ENCODE measurements at places on chromosomes 13 and 19. TPM values are rescaled to one million over a fixed set of nuclear protein-coding genes. Genes with fewer than 3 reads are reported as not detected.
A peak's percentile ranks its signal among the peaks of the same experiment; 100 is the strongest.

Gene SIGLECL1
- not detected for total RNA-seq

Gene PTH2
- not detected for total RNA-seq

Gene RGS9BP
- 0.63 TPM for total RNA-seq

DNA sequence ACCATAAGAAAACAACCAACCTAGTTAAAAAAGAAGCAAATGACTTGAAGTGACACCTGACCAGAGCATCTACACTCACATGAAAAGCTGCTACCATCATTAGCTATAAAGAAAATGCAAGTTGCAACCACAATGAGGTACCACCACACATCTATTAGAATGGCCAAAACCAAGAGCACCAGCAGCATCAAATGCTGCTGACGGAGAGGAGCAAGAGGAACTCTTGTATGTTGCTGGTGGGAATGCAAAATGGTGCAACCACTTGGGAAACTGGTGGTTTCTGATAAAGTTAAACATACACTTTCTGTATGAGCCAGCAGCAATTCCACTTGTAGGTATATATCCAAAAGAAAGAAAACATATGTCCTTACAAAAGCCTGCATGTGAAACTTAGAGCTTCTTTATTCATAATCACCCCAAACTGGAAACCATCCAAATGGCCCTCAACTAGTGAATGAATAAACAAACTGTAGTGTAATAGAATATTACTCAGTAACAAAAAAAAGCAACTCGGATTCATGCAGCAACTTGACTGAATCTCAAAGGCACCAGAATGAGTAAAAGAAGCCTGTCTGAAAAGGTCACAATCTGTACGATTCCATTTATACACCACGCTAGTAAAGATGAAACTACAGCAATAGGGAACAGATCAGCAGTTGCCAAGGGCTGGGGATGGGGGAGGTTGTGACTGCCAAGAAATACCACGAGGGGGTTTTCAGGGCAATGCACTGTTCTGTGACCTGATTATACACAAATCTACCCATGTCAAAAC, 60.9 kb upstream of the RANBP3 start:
- no peak overlapping the region for H3K4me3 ChIP-seq
- no peaks in the 10 kb centered on the region for H3K4me1 ChIP-seq

DNA sequence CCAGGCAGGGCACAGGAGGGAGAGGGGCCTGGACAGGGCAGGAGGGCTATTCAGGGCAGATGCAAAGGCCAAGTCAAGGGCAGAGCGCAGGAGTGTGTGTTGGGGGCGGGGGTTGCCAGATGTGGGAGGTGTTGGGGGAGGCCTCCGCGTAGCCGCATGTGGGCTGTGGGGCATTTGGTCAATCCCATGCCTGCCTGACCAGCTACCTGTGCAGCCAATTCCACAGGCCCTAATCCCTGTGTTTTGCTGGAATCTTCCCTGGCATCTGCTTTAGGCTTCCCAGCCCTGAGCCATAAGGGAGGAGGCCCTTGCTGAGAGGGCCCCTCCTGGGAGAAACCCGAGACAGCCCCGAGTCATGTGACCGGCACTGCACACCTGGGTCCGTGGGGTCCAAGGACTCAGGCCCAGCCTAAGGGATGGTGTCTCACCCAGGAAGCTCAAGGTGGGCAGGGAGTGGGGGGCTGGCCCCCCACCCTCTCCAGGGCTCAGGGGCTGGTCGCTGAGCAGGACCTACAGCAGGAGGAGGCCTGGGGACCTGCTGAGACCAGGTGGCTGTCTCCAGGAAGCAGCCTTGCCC, 20.3 kb downstream of the RFX1 start:
- peaks cover 4% of the 10 kb centered on the region for H3K36me3 ChIP-seq
- H3K27me3 ChIP-seq = no peaks in the 10 kb centered on the region
- H3K4me3 ChIP-seq = no peak overlapping the region
- H3K27ac ChIP-seq = peak overlapping the region; percentile 78

GRCh38 chr13:26257049-26257448, 3.1 kb downstream of the CDK8 start:
- peaks cover 6% of the 10 kb centered on the region for H3K4me1 ChIP-seq
- H3K4me3 ChIP-seq = no peak overlapping the region
- no peak for DNase-seq
- no peaks in the 10 kb centered on the region for H3K36me3 ChIP-seq
- H3K27me3 ChIP-seq = no peaks in the 10 kb centered on the region

- no peak overlapping the region for H3K27ac ChIP-seq
- no peak for DNase-seq
- no peaks in the 10 kb centered on the region for H3K27me3 ChIP-seq
- no peaks in the 10 kb centered on the region for H3K36me3 ChIP-seq
- no peak overlapping the region for H3K4me3 ChIP-seq
- peaks cover 11% of the 10 kb centered on the region for H3K4me1 ChIP-seq
These were observed 28.6 kb upstream of the ATP1A3 start for GRCh38 chr19:42022616-42023015.

DNA sequence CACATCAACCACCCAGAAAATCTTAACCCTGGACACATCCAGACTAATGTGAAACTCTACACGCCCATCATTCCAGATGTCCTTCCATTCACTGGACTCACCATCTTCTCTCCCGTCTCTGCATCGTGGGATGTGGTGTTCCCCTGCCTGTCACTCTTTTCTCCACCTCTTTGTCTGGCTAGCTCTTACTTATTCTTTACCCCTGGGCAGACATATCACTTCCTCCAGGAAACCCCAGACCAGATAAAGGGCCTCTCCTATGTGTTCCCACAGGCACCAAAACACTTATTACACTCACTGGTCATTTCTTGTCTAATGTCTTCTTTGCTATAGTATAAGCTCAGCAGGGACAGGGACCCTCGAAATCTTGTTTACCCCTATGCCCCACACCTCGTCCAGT, 109.3 kb upstream of the IPO5 start:
- no peak overlapping the region for H3K27ac ChIP-seq
- no peak overlapping the region for H3K4me3 ChIP-seq
- H3K27me3 ChIP-seq = no peaks in the 10 kb centered on the region
- no peaks in the 10 kb centered on the region for H3K36me3 ChIP-seq

- peaks cover 17% of the 10 kb centered on the region for H3K36me3 ChIP-seq
- H3K27ac ChIP-seq = no peak overlapping the region
- no peaks in the 10 kb centered on the region for H3K4me1 ChIP-seq
- DNase-seq = no peak
- no peaks in the 10 kb centered on the region for H3K27me3 ChIP-seq
These were observed 36.0 kb downstream of the KEAP1 start for GRCh38 chr19:10467104-10467706.

DNA sequence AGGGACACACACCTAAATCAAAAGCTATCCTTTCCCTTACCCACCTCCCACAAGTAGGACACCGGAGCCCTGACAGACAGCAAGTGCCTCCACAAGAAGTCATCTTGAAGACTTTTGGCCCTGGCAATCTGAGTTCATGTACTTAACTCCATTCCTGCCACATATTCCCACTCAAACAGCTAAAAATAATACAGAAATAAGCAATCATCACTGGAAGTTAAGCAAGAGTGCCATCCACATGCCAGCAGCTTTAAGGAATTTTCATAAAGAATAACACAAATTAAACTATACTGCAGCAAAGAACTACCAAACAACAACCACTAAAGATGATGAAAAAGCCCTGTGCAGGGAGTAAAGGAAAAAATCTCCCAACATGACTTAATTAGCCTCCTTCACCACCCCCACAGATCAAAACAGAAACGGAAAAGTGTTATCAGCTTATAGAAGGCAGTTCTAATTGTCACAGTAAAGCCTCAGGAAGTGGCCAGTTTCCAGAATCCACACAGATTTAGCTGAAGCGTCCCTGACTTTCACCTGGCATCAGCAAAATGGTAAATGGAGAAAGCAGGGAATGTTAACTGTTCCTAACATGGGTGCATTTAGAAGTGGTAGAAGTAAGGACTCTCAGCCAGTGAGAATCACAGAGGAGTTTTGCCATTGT, 343.9 kb downstream of the TBC1D4 start:
- no peaks in the 10 kb centered on the region for H3K27me3 ChIP-seq
- H3K36me3 ChIP-seq = no peaks in the 10 kb centered on the region
- H3K27ac ChIP-seq = no peak overlapping the region
- H3K4me1 ChIP-seq = no peaks in the 10 kb centered on the region

GRCh38 chr13:106594980-106595379, 27.0 kb upstream of the ARGLU1 start:
- H3K4me1 ChIP-seq = peaks cover 6% of the 10 kb centered on the region
- no peaks in the 10 kb centered on the region for H3K27me3 ChIP-seq
- no peak for DNase-seq
- no peak overlapping the region for H3K27ac ChIP-seq
- H3K36me3 ChIP-seq = no peaks in the 10 kb centered on the region

DNA sequence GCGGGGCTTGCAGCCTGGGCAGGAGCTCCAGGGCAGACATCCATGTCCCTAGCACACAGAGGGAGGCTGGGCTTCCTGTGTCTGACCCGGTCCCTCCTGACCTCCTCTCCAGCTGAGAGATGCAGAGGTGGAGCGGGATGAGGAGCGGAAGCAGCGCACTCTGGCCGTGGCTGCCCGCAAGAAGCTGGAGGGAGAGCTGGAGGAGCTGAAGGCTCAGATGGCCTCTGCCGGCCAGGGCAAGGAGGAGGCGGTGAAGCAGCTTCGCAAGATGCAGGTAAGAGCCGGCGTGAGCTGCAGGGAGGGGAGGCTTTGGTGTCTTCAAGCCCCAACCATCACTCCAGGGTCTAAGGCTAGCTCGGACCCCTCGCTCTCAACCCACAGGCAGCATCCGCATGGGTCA, 38.4 kb downstream of the KCNC3 start:
- no peak overlapping the region for H3K27ac ChIP-seq
- peaks cover 67% of the 10 kb centered on the region for H3K36me3 ChIP-seq
- H3K4me1 ChIP-seq = no peaks in the 10 kb centered on the region
- no peak overlapping the region for H3K4me3 ChIP-seq
- no peak for DNase-seq
- no peaks in the 10 kb centered on the region for H3K27me3 ChIP-seq

DNA sequence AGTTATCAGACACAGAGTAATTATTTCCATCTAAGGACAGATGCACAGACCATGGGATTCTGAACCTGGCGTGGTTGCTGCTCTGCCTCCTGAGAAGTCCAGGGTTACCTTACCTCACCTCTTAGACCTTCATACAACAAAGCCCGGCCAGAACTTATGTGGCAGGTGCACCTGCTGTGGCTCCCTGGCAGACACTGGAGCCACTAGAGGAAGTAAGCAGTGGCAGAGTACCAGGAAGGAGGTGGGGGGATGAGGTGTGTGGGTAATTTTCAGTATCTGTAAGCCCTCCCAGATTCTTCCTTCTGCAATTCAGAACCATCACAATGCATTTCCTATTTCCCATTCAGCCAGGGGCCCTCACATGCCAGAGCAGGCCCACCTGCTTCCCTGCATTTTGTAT, 106.1 kb upstream of the DOCK9 start:
- H3K4me3 ChIP-seq = no peak overlapping the region
- no peak overlapping the region for H3K27ac ChIP-seq
- peaks cover 26% of the 10 kb centered on the region for H3K4me1 ChIP-seq
- no peaks in the 10 kb centered on the region for H3K36me3 ChIP-seq

GRCh38 chr19:54271106-54271505, 9.8 kb downstream of the LILRB2 start:
- no peaks in the 10 kb centered on the region for H3K36me3 ChIP-seq
- H3K27me3 ChIP-seq = no peaks in the 10 kb centered on the region
- H3K27ac ChIP-seq = no peak overlapping the region
- H3K4me1 ChIP-seq = no peaks in the 10 kb centered on the region

DNA sequence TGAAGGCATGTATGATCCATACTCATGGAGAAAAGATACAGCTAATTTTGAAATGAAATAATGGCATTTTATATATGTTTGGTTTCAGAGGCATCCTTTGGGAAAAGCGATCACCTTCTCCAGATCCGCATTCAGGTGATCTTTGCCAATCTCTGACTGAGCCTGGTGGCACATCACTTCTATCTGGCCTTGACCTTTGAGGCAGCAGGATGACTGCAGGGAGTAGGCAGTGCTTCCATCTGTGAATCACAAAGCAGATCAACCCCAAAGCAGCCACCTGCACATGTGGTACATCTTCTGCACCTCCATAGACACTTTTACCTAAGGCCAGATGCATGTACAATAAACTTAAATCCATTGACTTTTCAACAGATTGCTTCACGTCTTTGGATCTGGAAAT, 53.4 kb downstream of the SPATA13 start:
- peak overlapping the region; percentile 90 for H3K27ac ChIP-seq
- no peaks in the 10 kb centered on the region for H3K36me3 ChIP-seq
- no peak for DNase-seq
- H3K4me3 ChIP-seq = no peak overlapping the region
- peaks cover 81% of the 10 kb centered on the region for H3K4me1 ChIP-seq
- no peaks in the 10 kb centered on the region for H3K27me3 ChIP-seq

DNA sequence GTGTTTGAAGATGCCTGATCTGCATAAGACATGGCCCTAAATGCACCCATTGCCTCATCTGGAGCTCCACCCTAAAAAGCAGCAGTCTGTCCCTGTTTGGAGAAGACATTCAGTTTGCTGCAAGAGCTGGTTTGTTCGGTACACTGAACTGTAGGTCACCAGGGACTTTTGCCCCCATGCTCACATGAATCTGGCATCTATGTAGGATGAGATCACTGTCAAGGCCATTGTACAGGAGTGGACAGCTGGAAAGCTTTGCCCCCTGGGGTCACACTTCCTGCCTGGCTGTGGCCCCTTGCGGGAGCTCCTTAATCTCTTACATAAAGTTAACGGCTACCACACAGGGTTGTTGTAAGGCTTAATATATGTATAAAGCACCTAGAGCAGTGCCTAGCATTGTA, 73.0 kb downstream of the IPO5 start:
- no peak for DNase-seq
- H3K27me3 ChIP-seq = no peaks in the 10 kb centered on the region
- H3K27ac ChIP-seq = no peak overlapping the region
- peaks cover 13% of the 10 kb centered on the region for H3K4me1 ChIP-seq
- no peaks in the 10 kb centered on the region for H3K36me3 ChIP-seq

DNA sequence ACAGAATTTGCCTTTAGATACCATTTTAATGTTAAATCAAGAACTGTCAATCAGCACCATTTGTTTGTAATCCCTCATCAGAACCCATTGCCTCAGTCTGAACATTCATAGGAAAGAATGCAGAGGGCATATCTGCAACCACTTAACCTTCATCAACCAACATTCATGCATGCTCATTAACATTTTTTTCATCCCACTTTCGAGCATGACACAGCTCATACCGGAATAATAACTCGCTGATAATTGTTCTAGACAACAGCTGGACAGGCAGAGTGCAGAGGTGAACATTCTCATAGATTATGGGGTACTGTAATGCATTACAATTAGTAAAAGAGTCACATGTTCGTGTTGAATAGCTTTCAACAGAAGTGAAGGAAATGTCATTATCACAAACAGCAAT, 216.8 kb downstream of the DIAPH3 start:
- H3K4me1 ChIP-seq = no peaks in the 10 kb centered on the region
- no peak for DNase-seq
- no peaks in the 10 kb centered on the region for H3K27me3 ChIP-seq

Measured in thyroid gland (tissue), 4 donors.